ENCODE measurements at places on chromosomes 13 and 19.

DNA sequence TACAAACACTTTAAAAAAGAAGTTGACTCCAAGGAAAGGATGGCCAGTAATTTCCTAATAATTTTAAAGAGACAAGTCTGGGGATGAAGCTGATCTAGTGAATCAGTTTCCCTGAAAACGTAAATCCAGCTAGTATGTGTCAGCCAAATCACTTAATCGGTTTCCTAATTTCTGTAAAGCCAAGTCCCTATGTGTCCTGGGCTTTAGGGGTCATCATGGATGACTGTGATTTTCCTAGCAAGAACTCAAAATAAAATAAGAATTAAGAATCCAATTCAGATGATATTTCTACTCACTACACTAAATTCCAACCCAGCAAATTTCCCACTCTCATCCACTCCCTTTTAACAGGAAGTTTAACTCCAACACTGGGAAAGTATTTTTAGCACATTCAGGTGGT lies 35.9 kb downstream of the ELF1 start:
- no peak for DNase-seq

DNA sequence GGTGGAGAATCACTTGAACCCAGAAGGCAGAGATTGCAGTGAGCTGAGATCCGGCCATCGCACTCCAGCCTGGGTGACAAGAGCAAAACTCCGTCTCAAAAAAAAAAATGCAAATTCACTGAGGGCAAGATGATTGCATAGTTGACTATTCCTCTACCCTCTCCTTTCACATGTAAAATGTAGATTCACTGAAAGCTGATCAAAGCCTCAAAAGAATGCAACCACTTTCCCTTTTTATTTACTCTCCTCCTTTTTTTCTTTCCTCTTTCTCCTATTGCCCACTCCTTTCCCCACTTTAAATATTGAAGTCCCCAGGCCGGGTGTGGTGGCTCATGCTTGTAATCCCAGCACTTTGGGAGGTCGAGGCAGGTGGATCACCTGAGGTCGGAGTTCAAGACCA lies 6.3 kb downstream of the TEX101 start:
- no peak for DNase-seq

- no peak for DNase-seq
Observed at GRCh38 chr13:76597868-76598267, 288.3 kb downstream of the KCTD12 start.

DNA sequence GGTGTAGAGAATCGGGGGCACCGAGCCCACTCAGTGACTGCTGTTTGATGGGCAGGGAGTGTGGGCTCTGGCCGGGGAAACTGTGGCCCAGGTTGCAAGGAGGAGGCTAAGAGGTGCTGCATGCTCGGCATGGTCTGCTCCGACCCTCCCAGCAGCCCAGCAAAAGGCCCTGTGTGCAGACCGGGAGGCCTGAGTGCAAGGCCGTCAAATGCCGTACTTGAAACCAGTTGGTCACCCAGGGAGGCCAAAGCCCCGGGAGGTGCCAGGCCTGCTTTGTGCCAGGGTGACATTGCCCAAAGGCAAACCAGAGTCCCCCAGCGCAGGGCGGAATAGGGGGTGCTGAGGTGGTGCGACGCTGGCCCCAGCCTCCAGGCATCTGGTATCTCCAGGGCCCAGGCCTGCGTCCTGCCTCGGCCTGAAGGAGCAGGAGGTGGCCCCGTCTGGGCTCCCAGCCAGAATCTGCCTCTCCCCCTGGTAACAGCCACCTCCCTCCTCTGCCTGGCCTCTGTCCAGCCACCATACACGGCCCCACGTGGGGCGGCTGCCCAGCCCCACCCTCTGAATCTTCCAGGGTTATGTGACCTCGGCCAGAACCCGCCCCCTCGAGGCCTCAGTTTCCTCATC lies 4.0 kb downstream of the PIK3R2 start:
- no peak for DNase-seq

DNA sequence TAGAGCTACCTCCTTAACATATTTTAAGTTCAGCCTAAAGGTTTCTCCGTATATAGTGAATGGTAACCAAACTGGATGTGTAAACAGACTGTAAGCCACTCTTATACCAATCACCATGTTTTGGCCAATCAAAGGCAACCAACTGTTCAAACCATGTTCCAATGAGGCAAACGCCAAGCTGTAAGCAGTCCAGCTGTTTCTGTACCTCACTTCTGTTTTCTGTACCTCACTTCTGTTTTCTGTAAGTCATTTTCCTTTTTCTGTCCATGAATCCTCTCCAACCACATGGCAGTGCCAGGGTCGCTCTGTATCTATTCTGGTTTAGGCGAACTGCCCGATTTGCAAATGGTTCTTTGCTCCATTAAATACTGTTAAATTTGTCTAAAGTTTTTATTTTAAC lies 24.4 kb downstream of the COMMD6 start:
- no peak for DNase-seq

DNA sequence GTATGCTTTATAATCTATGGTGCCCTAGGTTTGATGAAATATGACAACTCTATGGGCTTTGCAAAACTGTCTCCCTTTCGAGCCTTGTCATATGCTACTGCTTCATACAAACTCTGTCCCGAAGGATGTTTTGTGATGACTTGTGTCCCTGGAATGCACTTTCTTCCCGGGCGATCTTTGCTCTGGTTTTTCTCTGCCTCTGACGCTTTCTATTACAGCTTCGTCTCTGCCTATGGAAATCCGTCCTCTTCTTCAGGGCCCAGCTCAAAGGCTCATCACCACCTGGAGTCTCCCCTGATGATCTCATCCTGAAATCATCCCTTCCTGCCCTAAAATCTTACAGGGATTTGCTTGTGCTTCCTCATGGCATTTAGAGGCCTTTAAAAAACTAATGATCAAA lies 191.5 kb upstream of the KL start:
- no peak for DNase-seq
